Prostate gland (tissue), 2 donors: ENCODE measurements at places on chromosomes 13 and 19. TPM values are rescaled to one million over a fixed set of nuclear protein-coding genes. Genes with fewer than 3 reads are reported as not detected.

The TMEM86B gene
- 10.8 TPM for total RNA-seq

The SIGLEC5 gene
- total RNA-seq: not detected

The ZNF793 gene
- total RNA-seq: 5.1 TPM

The KIR3DL2 gene
- not detected for total RNA-seq

The SYMPK gene
- 104 TPM for total RNA-seq

The ZNF296 gene
- total RNA-seq: 0.87 TPM

The MEGF8 gene
- total RNA-seq: 30.7 TPM

The PLK5 gene
- not detected for total RNA-seq

The PEAK3 gene
- 0.80 TPM for total RNA-seq

The ETV2 gene
- total RNA-seq: 6.6 TPM

The ZNF99 gene
- total RNA-seq: 1.2 TPM

The AMH gene
- total RNA-seq: 0.46 TPM

DNA sequence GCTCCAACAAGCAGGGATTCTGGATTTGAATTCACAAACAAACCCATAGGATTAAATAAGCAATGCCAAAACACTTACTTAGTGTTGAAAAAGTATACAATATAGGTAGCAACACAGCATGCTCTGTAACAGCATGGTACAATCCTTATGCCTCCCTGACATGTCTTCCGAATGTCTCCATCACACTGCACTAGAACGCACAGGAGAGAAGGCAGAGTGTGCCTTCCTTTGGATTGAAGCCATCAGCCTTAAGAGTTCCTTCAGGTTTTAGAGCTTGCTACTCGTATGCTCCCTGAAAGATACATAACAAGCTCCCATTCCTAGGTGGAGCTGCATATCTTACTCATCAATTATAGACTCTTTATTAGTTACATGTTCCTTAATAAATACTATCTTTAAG is 1573.9 kb upstream of the PRR20A start:
- no peaks in the 10 kb centered on the region for H3K27me3 ChIP-seq
- no peak overlapping the region for H3K27ac ChIP-seq
- no peak overlapping the region for H3K4me3 ChIP-seq
- H3K4me1 ChIP-seq: no peaks in the 10 kb centered on the region

- H3K36me3 ChIP-seq: no peaks in the 10 kb centered on the region
- peak overlapping the region; percentile 88 for H3K27ac ChIP-seq
- peaks cover 2% of the 10 kb centered on the region for H3K4me1 ChIP-seq
- DNase-seq: peak; percentile 58
- H3K27me3 ChIP-seq: no peaks in the 10 kb centered on the region
- peak overlapping the region; percentile 62 for H3K4me3 ChIP-seq
Measured at GRCh38 chr13:38350114-38350617, 515 bp downstream of the UFM1 start.

DNA sequence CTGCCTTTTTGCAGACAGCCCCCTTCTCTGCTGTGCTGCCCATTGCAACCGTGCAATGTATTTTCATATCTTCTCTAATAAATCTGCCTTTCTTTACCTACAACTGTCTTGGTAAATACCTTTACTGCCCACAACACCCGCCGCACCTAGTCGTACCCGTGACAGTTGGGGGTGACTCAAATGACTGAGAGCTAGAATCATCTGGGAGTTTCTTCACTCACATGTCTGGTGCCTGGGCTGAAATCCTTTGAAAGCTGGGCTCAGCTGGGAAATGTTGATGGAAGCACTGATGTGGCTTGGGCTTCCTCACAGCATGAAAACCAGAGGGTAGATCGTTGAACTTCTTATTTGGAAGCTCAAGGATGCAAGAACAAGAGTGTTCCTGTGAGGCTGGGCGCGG is 2.8 kb upstream of the PNMA8A start:
- H3K4me1 ChIP-seq: no peaks in the 10 kb centered on the region
- no peaks in the 10 kb centered on the region for H3K36me3 ChIP-seq
- no peaks in the 10 kb centered on the region for H3K27me3 ChIP-seq
- H3K4me3 ChIP-seq: no peak overlapping the region
- no peak for DNase-seq

DNA sequence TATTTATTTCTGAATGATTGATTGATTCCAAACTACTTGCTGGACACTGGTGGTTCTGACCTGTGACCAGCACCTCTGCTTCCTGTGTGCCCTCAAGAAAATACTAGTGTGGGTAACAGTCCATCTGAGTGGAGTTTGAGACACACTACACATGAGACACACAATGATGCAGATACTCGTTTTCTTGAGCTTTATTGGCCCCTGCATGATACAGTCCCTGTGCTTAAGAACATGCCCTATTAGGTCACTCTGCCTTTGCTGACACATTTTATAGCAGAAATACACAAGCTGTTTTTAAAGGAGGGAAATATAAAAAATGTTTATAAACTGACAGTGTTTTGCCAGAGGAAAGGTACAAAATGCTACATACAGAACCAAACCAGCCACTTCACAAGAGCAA is 126.9 kb downstream of the STK24 start:
- H3K4me1 ChIP-seq: peaks cover 16% of the 10 kb centered on the region
- H3K4me3 ChIP-seq: no peak overlapping the region
- H3K27ac ChIP-seq: peak overlapping the region; percentile 66
- no peaks in the 10 kb centered on the region for H3K36me3 ChIP-seq
- DNase-seq: no peak

- no peak for DNase-seq
- H3K4me3 ChIP-seq: no peak overlapping the region
- H3K4me1 ChIP-seq: no peaks in the 10 kb centered on the region
- H3K27me3 ChIP-seq: no peaks in the 10 kb centered on the region
- no peaks in the 10 kb centered on the region for H3K36me3 ChIP-seq
Measured at GRCh38 chr13:61685682-61686012, 270.0 kb upstream of the PCDH20 start.

DNA sequence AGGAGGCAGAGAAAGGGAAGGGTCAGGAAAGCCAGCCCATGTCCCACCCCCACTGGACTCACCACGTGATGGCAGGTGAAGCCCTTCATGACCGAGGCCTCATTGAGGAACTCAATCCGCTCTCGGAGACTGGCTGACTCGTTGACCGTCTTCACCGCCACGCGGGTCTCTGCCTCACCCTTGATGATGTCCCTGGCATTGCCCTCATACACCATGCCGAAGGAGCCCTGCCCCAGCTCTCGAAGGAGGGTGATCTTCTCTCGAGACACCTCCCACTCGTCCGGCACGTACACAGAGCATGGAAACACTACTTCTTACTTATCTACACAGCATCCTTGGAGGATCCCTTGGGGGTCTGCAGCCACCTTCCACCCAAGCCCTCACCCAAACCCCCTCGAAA is 55.7 kb downstream of the ZNF557 start:
- H3K4me1 ChIP-seq: no peaks in the 10 kb centered on the region
- no peak overlapping the region for H3K4me3 ChIP-seq
- no peaks in the 10 kb centered on the region for H3K27me3 ChIP-seq
- H3K36me3 ChIP-seq: peaks cover 18% of the 10 kb centered on the region
- no peak for DNase-seq

DNA sequence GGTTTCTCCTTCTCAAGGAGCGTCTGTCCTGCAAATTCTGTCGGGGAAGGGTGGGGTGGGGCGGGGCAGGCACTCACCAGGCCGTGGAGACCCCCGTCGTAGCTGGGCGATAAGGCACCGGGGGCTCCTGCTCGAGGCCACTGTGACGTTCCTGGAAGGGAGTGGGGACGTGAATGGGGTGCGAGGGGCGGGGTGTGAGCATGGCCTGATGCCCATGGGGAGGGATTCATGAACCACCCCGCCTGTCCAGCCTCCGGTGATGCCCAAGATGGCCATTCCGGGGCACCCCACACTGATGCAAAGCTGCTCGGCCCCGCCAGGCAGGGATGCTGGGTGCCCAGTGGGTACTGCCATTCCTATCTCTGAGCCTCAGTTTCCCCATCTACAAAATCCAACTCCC is 14.4 kb upstream of the UQCR11 start:
- no peak overlapping the region for H3K4me3 ChIP-seq
- H3K4me1 ChIP-seq: no peaks in the 10 kb centered on the region
- no peak for DNase-seq

- no peaks in the 10 kb centered on the region for H3K27me3 ChIP-seq
- DNase-seq: no peak
- H3K4me3 ChIP-seq: no peak overlapping the region
- no peak overlapping the region for H3K27ac ChIP-seq
- no peaks in the 10 kb centered on the region for H3K36me3 ChIP-seq
Measured at GRCh38 chr19:7748756-7749155, 1.4 kb upstream of the CD209 start.

DNA sequence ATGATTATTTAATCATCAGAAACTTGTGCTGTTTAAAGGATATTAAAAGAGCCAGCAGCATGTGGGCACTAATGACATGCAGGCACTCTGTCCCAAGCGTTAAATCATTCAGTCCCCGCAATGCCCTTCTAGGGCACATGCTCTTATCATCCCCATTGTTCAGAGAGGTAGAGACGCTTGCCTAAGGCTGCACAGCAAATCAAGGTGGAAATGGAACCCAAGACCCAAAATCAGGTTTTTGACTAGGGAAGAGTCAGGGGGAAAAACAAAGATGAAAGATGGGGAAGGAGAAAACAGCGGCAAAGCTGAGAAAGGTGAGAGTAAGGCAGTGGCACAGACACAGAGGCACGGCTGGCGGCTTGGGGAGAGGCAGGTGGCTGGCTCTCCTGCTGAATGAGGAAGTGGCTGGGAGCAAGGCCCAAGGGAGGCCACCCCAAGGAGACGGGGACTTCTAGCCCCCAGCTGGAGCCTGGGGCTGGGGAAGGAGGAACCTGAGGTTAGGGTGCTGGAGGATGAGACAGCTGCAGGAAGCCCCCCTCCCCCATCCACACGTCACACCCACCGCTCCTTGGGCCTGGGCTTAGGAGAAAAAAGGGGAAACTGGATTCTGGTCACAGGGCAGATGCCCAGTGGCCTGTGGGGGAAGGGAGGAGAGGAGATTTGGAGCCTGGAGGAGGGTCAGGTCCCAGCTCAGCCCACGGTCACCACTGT is 1.0 kb upstream of the TYROBP start:
- H3K36me3 ChIP-seq: no peaks in the 10 kb centered on the region
- H3K27ac ChIP-seq: no peak overlapping the region
- H3K4me3 ChIP-seq: no peak overlapping the region
- DNase-seq: no peak
- no peaks in the 10 kb centered on the region for H3K27me3 ChIP-seq

GRCh38 chr13:45242070-45242469 is 41.2 kb upstream of the KCTD4 start:
- H3K27me3 ChIP-seq: no peaks in the 10 kb centered on the region
- H3K4me1 ChIP-seq: no peaks in the 10 kb centered on the region
- H3K27ac ChIP-seq: peak overlapping the region; percentile 16
- no peak overlapping the region for H3K4me3 ChIP-seq
- no peaks in the 10 kb centered on the region for H3K36me3 ChIP-seq

DNA sequence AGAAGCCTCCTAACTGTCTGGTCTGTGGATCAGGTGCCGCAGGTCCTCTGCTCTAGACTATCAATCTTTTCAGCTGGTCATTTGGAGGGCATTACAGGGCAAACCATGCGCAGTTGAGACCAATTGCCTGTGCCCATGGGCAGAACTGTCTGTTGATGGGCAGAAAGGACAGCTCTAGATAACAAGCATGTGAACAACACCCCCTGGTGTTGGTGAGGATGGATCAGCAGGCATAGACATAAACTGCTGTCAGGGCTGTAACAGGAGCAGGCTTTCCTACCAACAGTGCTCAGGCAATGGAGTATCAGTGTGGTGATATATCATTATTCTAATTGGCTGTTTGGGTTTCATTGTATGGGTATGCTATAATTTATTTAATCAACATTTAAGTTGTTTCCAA is 104.7 kb upstream of the KL start:
- no peak overlapping the region for H3K4me3 ChIP-seq
- H3K36me3 ChIP-seq: no peaks in the 10 kb centered on the region
- no peak overlapping the region for H3K27ac ChIP-seq
- peak; percentile 43 for DNase-seq
- H3K4me1 ChIP-seq: no peaks in the 10 kb centered on the region

GRCh38 chr19:29480507-29480906 is 45.3 kb upstream of the VSTM2B start:
- DNase-seq: no peak
- H3K27me3 ChIP-seq: no peaks in the 10 kb centered on the region

- H3K27me3 ChIP-seq: no peaks in the 10 kb centered on the region
- H3K4me1 ChIP-seq: no peaks in the 10 kb centered on the region
- no peak for DNase-seq
- H3K27ac ChIP-seq: no peak overlapping the region
Measured at GRCh38 chr13:34757441-34757840, 184.6 kb upstream of the NBEA start.

DNA sequence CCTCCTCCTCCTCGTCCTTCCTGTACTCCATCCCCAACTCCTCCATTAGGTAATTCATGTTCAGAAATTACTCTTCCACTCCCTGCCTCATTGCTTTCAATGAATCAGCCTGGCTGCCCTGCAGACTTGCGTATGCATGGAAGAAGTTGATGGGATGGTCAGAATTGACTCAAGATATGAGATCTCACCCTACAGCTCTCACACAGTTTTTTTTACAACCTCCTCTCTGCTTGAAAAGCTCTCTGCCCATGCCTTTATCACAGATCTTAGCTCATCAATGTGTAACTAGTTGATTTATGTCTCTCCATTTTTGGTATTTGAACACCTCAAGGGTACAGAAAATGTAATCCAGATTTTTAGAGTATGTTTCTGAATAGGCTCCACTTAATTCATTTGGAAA is 506.9 kb downstream of the TBC1D4 start:
- no peak overlapping the region for H3K4me3 ChIP-seq
- DNase-seq: no peak

DNA sequence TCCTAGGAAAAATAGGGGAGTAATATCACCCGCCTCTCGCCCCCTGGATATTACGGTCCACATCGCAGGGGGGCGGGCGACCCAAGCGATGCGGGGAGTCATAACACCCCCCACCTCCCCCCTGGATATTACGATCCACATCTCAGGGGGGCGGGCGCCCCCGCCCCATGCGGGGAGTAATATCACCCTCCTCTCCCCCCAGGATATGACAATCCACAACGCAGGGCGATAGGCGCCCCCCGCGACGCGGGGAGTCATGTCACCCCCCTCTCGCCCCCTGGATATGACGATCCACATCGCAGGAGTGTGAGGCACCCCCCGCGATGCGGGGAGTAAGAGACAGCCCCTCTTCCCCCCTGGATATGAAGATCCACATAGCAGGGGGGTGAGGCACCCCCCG is 684.4 kb upstream of the PCDH9 start:
- H3K36me3 ChIP-seq: no peaks in the 10 kb centered on the region
- no peaks in the 10 kb centered on the region for H3K4me1 ChIP-seq
- H3K27me3 ChIP-seq: no peaks in the 10 kb centered on the region
- no peak for DNase-seq
- H3K4me3 ChIP-seq: no peak overlapping the region
- H3K27ac ChIP-seq: no peak overlapping the region
